ENCODE measurements at places on chromosomes 2 and 18. TPM values are rescaled to one million over a fixed set of nuclear protein-coding genes. Genes with fewer than 3 reads are reported as not detected.

DNA sequence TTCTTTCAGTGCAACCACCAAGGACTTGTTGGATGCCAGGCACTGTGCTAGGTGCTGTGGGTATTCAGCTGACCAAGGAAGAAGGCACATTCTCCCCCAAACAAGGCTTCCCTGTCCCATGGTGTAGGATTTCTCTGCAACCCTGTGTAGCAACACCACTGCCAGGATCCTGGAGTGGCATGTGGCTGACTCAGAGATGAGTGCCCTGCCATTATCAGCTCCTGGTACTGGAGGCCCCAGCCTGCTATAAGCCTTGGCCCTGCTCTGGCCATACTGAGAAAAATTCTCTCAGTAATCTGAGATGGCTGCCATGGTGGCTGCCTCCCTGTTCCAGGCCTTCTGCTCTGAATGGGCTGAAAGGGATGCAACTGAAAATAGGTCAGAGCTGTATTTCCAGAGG, 4.3 kb downstream of the SMYD5 start:
- DNase-seq = no peak

- DNase-seq = no peak
Measured at GRCh38 chr2:85257359-85257969, 70.3 kb downstream of the TGOLN2 start.

- DNase-seq = no peak
Measured at GRCh38 chr18:59769129-59769865, 72.1 kb upstream of the CCBE1 start.

GRCh38 chr18:22684268-22684667, 248.9 kb upstream of the RBBP8 start:
- DNase-seq = no peak

DNA sequence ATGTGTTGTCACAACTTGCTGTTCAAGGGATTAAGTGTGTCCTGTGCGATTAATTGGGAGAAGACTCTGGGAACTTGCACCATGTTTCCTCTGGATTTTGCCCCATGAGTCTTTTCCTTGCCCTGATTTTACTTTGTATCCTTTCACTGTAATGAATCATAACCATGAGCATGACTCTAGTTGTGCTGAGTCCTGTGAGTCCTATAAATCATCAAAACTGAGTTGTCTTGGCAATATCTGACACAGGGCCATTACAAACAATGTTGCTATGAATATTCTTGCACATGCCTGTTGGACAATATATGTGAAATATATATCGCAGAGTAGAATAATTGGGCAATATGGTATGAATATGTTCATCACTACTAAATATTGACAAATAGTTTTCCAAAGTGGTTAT, 56.5 kb upstream of the COL5A2 start:
- DNase-seq = no peak

DNA sequence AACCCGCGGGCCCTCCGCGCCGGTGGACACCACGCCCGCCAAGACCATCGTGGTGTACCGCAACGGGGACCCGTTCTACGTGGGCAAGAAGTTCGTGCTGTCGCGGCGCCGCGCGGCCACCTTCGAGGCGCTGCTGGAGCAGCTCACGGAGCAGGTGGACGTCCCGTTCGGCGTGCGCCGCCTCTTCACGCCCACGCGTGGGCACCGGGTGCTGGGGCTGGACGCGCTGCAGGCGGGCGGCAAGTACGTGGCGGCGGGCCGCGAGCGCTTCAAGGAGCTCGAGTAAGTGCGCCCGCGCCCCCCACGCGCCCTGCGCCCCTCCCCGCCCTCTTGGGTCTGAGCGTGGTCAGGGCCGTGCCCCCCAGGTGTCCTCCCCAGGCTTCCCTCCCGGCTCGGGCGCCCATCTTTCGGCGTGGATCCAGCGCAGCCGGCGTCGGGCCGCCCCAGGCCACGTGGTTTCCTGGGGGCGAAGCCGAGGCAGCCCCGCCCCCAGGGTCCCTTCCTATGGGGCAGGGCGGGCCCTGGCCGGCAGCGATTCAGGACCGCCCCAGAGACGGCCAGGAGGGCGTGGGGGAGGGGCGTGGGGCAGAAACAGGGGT, 481 bp downstream of the DCDC2C start:
- DNase-seq = no peak

GRCh38 chr2:16881122-16881521, 215.5 kb upstream of the CYRIA start:
- no peak for DNase-seq

DNA sequence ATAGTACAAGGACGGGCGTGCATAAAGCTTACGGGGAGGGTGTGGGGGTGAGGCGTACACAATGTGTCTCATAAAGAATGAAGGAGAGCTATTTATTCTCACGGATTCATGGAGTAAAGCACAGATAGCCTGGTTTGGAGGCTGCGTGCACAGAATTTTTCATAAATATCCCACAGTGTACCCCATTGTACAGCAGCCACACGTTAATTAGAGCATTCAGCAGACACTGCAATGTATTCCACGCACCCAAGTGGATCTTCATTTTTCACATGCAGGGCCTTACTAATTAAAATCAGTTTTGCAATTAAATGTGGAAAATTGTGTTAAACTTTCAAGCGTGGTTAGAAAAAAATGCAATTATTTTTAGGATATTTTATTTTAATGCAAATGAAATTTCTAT, 227.7 kb upstream of the PXDN start:
- no peak for DNase-seq

Gene LBX2
- 4.8 TPM for total RNA-seq

Gene GPC1
- total RNA-seq = 9.9 TPM

Gene IL37
- not detected for total RNA-seq

All from HT-29 (cell line).